ENCODE measurements at places on chromosomes 16 and 17. TPM values are rescaled to one million over a fixed set of nuclear protein-coding genes. Genes with fewer than 3 reads are reported as not detected.

The ECI1 gene
- 33.5 TPM for total RNA-seq

The DPEP3 gene
- 0.12 TPM for total RNA-seq

DNA sequence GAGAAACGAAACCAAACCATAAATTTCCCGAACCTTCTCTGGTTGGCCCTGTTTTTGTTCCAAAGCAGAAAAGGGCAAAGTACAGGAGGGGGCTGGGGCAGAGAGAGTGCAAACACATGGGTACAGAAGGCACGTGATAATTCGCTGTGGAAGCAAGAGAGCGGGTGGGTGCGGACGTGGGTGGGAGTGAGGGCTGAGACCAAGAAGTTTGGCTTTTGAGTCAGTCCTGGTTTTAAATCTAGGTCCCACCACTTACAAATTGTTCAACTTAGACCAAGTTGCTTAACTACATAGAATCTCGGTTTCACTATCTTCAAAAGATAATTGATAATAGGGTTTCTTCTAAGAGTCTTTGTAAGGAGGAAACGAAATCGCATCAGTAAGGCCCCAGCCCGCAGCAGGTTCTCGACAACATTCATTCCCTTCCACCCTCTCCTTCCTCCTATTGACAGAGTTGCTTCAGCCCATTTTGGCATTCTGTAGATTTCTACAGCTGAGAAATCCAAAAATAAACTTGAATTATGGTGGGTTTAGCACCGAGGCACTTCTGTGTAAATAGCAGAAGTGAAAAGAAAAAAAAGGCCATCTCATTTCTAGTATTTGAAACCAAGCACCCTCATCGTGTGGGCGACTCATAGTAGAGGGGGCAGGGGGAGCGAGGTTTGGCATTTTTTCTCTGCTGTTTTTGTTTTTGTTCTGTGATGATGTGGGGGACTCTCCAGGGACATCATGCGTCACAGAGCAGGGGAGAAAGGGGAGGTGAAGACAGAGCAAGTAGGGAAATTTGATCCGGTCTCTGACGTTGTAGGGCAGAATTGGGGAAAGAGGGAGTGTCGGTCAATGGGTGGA lies 33.6 kb upstream of the CCR7 start:
- DNase-seq, result no peak

DNA sequence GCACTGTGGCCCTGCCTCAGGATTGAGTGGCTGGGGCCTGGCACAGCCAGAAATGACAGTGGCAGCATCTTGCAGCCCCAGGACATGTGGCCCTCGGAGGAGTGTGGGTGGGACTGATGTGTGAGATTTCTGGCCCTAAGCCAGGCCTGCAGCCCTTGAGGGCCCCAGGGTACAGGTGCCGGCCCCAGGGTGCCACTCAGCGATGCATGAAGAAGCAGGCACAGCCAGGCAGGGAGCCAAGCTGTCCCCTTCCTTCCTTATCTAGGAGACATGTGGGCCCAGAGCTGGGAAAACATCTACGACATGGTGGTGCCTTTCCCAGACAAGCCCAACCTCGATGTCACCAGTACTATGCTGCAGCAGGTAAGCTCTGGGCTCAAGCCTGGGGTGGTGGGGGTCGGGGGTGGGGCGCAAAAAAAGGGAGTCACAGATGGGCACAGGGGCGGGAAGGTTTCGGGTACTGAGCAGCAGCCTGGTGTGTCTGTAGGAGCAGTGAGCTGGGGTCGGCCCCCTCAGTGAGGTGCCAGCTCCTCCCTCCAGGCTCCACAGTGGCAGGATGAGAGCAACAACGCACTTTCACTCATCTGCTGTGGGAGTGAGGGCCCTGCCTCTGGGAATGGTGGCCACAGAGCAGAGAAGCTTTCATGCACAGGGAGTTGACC lies 4.1 kb downstream of the ACE start:
- peak; percentile 72 for DNase-seq

- DNase-seq, result no peak
These were observed 149.6 kb downstream of the SOX9 start for GRCh38 chr17:72270273-72270924.

Measured in pancreas (tissue), 10 donors.